ENCODE measurements at places on chromosomes 6 and 20. TPM values are rescaled to one million over a fixed set of nuclear protein-coding genes. Genes with fewer than 3 reads are reported as not detected.

GRCh38 chr6:106739387-106739786 is 110.0 kb downstream of the QRSL1 start:
- H3K36me3 ChIP-seq = no peaks in the 10 kb centered on the region
- no peak overlapping the region for H3K4me3 ChIP-seq
- no peak overlapping the region for H3K27ac ChIP-seq
- H3K27me3 ChIP-seq = peaks cover 3% of the 10 kb centered on the region

GRCh38 chr20:19314621-19315020 is 102.2 kb downstream of the SLC24A3 start:
- H3K4me1 ChIP-seq = no peaks in the 10 kb centered on the region
- no peak for DNase-seq
- no peak overlapping the region for H3K4me3 ChIP-seq
- no peak overlapping the region for H3K27ac ChIP-seq
- H3K27me3 ChIP-seq = peaks cover 4% of the 10 kb centered on the region
- H3K36me3 ChIP-seq = no peaks in the 10 kb centered on the region

DNA sequence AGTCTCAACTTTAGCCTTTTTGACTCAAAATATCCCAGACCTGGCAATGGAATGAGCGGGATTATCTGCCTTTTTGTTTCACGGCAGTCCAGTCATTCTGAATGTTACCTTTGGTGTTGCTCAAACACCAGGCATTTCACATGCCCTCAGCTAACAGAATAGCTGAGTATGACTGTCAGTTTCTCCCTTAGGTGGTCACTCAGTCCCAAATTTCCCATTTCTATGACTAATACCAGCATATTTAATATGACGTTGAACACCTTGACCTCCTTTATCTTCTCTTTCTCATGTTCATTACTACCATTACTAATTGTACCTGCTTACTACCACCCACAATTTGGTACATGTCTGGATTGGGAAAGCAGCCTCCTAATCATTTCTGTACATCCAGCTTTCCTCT is 65.2 kb downstream of the EDN1 start:
- peaks cover 3% of the 10 kb centered on the region for H3K27me3 ChIP-seq
- no peak overlapping the region for H3K27ac ChIP-seq
- no peaks in the 10 kb centered on the region for H3K36me3 ChIP-seq

DNA sequence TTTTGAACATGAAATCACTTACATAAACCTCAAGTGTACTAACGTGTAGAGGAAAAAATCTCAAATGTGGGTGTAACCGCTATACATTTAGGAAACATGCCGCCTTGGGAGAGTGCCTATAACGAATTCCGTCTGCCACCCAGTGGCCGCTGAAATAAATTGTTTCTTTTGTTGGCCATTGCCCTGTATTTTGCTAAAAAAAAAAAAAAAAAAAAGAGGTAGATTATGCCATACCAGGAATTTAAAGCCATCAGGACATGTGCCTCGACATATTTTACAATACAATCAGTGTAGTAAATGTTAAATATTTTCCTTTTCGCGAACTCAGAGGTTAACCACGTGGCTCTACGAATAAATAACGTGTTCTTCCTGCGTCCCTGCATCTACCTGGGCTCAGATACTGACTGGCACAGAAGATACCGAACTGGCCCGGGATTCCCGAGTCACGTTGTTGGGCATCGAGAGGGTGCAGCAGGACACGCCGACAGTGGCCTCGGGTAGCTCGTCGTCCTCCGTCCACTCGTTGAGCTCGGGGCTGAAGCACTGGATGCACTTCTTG is 14.3 kb downstream of the KLHL31 start:
- peak; percentile 84 for DNase-seq
- no peaks in the 10 kb centered on the region for H3K36me3 ChIP-seq
- peaks cover 28% of the 10 kb centered on the region for H3K4me1 ChIP-seq
- H3K4me3 ChIP-seq = peak overlapping the region; percentile 85

- peaks cover 3% of the 10 kb centered on the region for H3K4me1 ChIP-seq
- no peaks in the 10 kb centered on the region for H3K27me3 ChIP-seq
- no peaks in the 10 kb centered on the region for H3K36me3 ChIP-seq
- no peak for DNase-seq
- no peak overlapping the region for H3K4me3 ChIP-seq
Measured at GRCh38 chr20:1555952-1556351, 1.6 kb downstream of the SIRPD start.

LPA gene
- total RNA-seq = not detected

COX7A2 gene
- total RNA-seq = 577 TPM

RIPK1 gene
- total RNA-seq = 10.1 TPM

OOEP gene
- 0.31 TPM for total RNA-seq
